ENCODE measurements at places on chromosomes 3 and 15.

- no peak for DNase-seq
These were observed 5.9 kb downstream of the FETUB start for GRCh38 chr3:186646106-186646505.

- DNase-seq = no peak
These were observed 46.6 kb upstream of the CTSH start for GRCh38 chr15:78991476-78991875.

- no peak for DNase-seq
These were observed 6.8 kb downstream of the RAB6B start for GRCh38 chr3:133888726-133889340.

DNA sequence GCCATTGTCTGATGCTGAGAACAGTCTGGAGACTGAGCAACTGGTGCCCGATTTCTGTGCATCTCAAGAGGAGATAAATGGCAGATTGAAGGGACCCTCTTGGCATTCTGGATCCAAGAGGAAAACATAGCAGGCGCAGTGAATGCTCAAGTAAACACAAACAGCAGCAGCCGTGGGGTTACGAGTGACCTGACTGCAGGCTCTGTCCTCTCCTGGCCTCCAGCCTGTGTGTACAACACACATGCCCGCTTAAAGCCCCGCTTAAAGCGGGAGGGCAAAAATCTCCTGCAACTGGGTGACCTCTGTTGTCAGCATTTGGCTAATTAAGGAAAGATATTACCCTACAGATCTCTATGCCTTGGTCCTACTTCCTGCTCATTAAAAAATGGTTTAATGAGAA is 120.5 kb downstream of the GREM1 start:
- peak; percentile 23 for DNase-seq

- no peak for DNase-seq
These were observed 23.2 kb downstream of the DCP1A start for GRCh38 chr3:53324105-53324504.

DNA sequence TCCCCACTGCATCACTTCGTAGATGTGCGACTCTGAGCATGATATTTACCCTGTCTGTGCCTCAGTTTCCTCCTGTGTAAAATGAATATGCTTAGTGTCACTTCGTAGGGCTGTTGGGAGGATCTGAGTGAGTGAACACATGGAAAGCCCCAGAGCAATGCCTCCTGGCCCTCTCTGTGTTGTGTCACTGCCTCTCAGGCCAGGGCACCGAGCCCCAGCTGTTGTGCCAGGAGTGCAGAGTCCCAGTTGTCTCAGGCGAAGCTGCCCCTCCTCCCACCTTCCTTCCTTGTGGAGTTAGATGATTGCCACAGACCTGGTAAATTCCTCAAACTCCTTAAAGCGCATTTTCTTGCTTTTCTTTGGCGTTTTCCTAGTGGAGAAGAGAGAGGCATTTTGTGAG is 26.2 kb downstream of the EFCAB12 start:
- no peak for DNase-seq

GRCh38 chr3:195149292-195150030 is 121.5 kb downstream of the XXYLT1 start:
- no peak for DNase-seq

GRCh38 chr15:36428102-36428845 is 151.2 kb upstream of the CDIN1 start:
- DNase-seq = no peak

GRCh38 chr3:141643391-141643790 is 94.7 kb upstream of the RNF7 start:
- no peak for DNase-seq

- no peak for DNase-seq
These were observed 26.6 kb upstream of the SMAD6 start for GRCh38 chr15:66675446-66675845.

DNA sequence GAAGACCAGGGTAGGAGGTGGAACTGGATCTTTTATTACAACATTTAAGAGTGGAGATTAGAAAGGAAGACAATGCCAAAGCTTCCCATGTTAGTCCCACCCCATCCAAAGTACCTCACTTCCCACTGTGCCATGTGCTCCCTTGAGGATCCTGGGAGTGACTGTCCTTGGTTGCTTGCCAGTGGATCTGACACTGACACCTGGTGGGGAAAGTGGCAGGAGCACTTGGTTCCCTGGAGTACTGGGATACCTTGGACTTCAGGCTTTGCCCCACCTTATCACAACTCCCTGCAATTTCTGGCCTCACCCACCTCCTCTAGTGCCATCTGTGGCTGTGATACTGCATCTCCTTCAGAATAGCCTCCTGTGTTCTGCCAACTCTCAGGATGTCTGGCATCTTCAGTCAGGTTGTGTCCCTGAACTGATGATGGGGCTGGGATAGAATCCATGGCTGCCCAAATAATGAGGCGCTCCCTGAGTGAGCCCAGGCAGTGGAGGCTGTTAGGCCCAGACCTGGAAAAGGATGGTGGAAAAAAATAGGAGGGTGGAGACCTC is 1.3 kb downstream of the ELL3 start:
- DNase-seq = no peak

DNA sequence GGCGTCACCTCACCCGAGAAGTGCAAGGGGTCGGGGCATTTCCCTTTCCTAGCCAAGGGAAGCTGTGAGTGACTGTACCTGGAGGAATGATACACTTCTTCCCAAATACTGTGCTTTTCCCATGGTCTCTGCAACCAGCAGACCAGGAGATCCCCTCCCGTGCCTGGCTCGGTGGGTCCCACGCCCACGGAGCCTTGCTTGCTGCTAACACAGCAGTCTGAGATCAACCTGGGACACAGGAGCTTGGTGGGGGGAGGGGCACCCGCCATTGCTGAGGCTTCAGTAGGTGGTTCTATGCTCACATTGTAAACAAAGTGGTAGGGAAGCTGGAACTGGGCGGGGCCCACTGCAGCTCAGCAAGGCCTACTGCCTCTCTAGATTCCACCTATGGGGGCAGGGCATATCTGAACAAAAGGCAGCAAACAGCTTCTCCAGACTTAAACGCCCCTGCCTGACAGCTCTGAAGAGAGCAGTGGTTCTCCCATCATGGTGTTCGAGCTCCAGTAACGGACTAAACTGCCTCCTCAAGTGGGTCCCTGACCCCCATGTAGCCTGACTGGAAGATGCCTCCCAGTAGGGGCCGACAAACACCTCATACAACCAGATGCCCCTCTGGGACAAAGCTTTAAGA is 31.4 kb upstream of the ABHD5 start:
- DNase-seq = no peak

GRCh38 chr15:33013827-33014445 is 180.6 kb downstream of the FMN1 start:
- DNase-seq = no peak

GRCh38 chr3:13879102-13879945 is 547 bp downstream of the WNT7A start:
- no peak for DNase-seq

GRCh38 chr15:47726399-47726823 is 9.1 kb downstream of the SEMA6D start:
- DNase-seq = no peak

DNA sequence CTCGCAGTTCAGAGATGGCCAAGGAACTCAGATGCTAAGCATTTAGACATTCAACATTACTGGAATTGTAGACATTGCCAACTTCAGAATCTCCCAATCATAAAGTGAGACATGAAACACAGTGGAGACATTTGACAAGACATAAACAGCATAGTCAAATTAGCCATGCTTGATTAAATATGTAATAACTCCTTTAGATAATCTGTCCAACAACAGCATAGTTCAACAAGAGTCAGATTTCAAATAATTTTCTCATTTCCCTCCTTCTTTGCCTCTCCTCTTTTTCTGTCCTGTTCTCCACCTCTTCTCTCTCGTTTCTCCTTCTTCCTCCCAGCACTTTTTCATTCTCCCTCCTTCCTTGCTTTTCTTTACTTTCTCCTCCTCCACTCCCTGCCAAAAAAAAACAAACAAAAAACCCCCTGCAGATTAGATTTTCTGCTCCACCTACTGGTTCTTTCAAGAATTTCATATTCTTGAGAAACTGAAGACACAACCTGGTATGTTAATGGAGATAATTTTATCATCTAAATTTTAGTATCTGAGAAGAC is 20.2 kb downstream of the CPOX start:
- peak; percentile 18 for DNase-seq

Data from midbrain (tissue), 1 donor.